ENCODE measurements at places on chromosomes 7 and 10.

DNA sequence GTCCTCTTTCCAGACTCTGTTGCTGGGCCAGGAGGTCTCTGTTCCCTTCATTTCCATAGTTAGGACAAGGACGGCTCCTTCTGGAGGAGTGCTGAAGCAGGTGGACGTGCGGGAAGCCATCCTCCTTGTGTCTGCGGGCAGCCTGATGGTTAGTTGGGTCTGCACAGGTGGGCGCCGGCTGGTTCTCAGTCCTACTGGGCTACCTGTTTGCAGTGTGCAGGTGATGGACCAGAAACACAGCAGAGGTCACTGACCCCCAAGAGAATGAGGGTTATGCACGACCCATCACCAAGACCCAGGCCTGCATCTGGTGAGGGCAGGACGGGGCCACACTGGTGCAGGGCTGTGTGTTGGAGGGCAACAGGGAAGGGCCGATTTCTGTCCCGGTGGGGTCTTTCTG, 7.8 kb downstream of the RARRES2 start:
- no peak for DNase-seq

DNA sequence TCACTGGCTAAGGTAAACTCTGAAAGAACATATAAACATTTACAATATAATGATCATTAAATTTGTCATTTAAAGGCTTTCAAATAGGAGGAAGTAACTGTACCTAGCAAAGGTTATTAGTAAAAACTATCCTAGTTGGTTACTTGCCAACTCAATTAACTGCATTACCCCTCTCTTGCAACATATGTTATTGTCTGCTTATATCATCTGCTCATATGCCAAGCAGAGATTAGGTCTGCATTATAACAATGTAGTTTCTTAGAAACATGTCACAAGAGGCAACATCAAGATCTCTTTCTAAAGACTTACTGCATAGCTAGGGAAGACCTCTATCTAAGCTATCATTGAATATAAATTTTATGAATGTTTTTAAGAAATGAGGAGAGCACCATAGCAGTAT, 132.5 kb downstream of the RELN start:
- DNase-seq: no peak

- DNase-seq: no peak
Measured at GRCh38 chr7:135160098-135160857, 10.2 kb downstream of the CYREN start.

DNA sequence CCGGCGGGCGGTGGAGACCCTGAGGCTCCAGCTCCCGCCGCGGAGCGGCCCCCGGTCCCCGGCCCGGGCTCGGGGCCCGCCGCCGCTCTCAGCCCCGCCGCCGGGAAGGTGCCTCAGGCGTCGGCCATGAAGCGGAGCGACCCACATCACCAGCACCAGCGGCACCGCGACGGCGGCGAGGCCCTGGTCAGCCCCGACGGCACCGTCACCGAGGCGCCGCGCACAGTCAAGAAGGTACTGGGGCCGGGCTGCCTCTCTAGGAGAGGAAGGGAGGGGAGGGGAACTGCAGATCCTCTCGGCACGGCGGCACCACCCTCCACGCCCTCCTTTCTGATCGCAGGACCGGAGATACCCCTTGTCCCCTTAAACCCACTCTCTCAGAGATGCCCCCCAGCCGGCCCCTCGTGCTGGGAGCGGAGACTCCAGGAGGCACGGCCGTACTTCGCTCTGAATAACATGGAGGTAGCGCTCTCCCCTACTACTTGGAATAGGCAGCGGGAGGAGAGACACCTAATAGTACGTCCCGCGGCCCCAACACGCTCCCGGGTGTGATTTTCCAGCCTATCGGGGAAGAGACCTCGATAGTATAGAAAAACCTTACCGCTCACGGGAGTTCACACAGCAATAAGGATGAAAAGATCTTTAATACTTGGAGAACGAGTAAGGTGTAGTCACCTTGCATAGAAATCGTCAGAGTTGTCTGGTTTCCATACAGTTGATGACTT, 538 bp downstream of the AHCYL2 start:
- DNase-seq: peak; percentile 51

- peak; percentile 7 for DNase-seq
Measured at GRCh38 chr10:14325325-14325955, 5.3 kb downstream of the FRMD4A start.

DNA sequence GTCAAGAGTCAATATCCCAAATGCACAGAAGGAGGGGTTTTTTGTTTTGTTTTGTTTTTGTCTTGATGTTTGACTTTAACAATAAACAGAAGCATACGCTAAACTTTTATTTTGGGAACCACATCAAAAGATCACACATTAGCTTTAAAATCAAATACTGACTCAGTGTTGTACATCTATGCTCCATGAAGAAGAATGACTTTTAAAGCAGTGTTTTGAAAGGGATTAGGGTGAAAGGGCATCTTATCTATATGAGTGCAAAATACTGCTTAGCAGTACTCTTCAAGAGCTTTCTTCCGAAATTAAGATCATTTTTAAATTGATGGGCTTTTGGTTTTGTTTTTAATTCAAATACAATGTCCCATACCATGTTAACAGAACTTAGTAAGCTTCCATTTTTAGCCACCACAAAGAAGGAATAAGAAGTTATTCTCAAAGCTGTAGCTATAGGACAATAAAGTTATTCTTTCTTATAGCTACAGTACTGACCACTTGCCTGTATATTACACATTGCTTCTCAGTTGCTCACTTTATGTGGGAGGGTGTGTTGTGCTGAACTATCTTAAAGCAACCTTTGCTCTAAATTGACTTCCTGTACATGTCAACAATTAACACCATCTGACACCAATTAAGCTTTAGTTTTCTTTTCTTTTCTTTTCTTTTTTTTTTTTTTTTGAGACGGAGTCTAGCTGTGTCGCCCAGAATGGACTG, 144.3 kb upstream of the KAT6B start:
- no peak for DNase-seq

GRCh38 chr7:146027243-146027642, 89.4 kb upstream of the CNTNAP2 start:
- DNase-seq: no peak

All from stimulated activated naive B cell treated with anti-CD40 and anti-IgM and Interleukin-4, amounts not matched to agents 10 μg/mL and 1 μg/mL and 100 μg/mL, for 72 hours (primary cell).